ENCODE measurements at places on chromosomes 13 and 19. TPM values are rescaled to one million over a fixed set of nuclear protein-coding genes. Genes with fewer than 3 reads are reported as not detected.

CYP4F12 gene
- polyA plus RNA-seq: not detected

GRCh38 chr19:29676586-29676985, 11.3 kb downstream of the PLEKHF1 start:
- no peak for DNase-seq

- DNase-seq: no peak
Observed at GRCh38 chr19:2949939-2950285, 5.1 kb upstream of the ZNF77 start.

GRCh38 chr13:52738719-52739467, 727 bp downstream of the CNMD start:
- no peak for DNase-seq

DNA sequence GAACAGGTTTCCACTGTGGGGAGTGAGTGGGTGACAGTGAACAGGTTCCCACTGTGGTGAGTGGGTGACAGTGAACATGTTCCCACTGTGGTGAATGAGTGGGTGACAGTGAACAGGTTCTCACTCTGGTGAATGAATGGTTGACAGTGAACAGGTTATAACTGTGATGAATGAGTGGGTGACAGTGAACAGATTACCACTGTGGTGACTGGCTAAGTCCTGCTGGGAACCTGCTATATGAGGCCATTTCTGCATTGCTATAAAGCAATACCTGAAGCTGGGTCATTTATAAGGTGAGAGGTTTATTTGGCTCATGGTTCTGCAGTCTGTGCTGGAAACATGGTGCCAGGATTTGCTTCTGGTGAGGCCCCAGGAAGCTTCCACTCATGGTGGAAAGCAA, 637.1 kb downstream of the UQCRFS1 start:
- DNase-seq: no peak

DNA sequence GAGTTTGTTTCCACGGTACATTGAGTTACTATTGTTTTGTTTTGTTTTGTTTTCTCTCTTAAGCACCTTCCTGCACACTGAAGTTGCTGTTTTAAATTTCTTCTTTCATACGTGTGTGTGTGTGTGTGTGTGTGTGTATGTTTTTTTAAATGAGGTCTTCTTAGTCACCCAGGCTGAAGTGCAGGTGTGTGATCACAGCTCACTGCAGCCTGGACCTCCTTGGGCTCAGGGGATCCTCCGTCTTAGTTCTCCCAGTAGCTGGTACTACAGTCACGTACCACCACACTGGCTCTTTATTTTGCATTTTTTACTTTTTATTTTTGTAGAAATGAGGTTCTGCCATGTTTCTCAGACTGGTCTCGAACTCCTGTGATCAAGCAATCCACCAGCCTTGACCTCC, 20.8 kb upstream of the ZNF429 start:
- no peak for DNase-seq

- DNase-seq: no peak
Observed at GRCh38 chr19:4445963-4446703, 11.5 kb downstream of the UBXN6 start.

DNA sequence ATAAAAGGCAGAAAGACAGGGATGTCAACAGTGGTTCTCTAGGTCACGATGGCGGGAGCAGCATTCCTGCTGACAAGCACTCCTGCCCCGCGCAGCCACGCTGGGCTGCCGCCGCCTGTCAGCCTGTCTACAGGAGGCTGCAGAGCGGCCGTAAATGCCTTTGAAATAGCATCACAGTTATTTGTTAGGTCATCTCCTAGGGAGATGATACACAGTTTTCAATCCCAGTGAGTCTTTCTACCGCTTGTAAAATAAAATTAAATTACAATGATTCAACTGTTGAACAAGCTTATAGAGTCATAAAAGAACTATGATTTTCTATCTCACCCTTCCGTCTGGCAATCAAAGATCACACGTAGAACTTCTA, 7.3 kb upstream of the SLC7A9 start:
- DNase-seq: no peak

Measured in immature natural killer cell (primary cell).